SK-N-SH (cell line): ENCODE measurements at places on chromosomes 5 and 9.

GRCh38 chr5:171714851-171715250 is 70.8 kb upstream of the SMIM23 start:
- no peak for DNase-seq

- no peak for DNase-seq
Observed at GRCh38 chr9:5263351-5264218, 32.4 kb downstream of the INSL4 start.

- no peak for DNase-seq
Observed at GRCh38 chr5:68777135-68777534, 316.7 kb upstream of the SLC30A5 start.

DNA sequence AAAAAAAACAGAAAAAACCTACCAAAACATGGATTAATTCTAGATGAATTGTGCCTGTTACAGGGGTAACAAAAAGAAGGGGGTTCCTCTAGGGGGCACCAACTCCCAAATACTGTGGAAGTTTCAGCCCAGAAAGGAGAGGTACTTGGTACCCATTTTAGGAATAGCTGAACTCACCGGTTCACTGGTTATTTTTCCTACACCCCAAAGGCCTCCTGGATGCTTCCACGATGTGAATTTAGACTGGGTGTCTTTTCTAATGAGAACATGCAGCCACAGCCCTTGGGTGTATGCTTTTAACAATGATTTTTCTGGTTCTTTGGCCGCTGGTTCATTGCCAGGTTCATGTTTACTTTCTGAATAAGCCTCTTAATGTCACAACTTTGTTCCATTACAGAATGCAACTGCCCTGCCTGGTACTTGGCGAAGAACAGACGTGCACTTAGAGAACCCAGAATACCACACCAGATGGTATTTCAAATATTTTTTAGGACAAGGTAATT is 46.7 kb downstream of the GARNL3 start:
- DNase-seq = no peak

GRCh38 chr9:129853614-129854013 is 18.4 kb downstream of the USP20 start:
- no peak for DNase-seq

- DNase-seq = no peak
Observed at GRCh38 chr9:136405481-136405880, 4.9 kb downstream of the ENTR1 start.

GRCh38 chr5:26427281-26427680 is 611.1 kb downstream of the CDH9 start:
- DNase-seq = no peak

DNA sequence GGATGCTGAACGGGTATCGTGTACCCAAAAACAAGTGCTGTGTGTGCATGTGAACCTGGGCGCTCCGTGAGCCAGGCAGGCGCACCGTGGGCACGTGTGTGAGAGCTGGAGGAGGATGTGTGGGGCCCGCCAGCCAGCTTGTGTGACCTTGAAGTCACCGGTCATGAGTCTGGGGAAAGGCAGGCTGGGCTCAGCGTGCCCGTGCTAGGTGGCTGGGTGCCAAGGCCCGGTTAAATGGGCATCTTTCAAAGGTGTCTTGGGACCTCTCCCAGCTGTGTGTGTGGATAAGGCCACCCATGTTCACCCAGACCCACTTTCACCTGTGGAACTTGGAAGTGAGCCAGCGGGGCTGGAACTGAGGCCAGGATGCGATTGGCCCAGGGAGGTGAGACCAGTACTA is 3.4 kb downstream of the KCNT1 start:
- DNase-seq = no peak

- DNase-seq = no peak
Observed at GRCh38 chr5:160458806-160459800, 37.4 kb downstream of the PTTG1 start.

DNA sequence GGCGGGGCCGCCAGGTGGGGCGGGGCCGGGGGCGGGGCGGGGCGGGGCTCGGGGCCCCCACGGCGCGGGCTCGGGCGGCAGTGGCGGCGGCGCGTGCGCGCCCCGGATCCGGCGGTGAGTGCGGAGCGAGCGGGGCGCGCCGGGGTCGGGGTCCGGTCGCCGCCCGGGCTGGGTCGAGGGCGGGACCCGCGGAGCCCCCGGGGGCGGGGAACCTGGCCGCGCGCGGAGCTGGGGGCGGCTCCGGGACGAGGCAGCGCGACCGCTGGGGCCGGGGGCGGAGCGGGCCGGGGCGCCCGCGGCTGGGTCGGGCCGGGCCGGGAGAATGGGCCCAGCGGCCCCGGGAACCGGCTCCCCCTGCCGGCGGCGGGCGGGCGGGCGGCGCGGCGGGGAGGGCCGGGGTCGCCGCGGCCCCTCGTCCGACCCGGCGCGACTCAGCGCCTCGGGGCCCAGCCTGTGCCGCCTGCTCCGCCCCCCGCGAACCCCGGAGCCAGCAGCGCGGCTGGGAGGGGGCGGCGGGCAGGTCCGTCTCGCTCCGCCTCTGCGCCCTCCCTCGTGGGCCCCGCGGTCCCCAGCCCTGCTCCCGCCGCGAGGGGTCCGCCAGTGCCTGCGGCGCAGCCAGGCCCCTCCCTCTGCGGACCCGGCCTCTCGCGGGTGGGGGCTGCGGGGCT is 3.1 kb downstream of the EGFL7 start:
- DNase-seq = peak; percentile 95

DNA sequence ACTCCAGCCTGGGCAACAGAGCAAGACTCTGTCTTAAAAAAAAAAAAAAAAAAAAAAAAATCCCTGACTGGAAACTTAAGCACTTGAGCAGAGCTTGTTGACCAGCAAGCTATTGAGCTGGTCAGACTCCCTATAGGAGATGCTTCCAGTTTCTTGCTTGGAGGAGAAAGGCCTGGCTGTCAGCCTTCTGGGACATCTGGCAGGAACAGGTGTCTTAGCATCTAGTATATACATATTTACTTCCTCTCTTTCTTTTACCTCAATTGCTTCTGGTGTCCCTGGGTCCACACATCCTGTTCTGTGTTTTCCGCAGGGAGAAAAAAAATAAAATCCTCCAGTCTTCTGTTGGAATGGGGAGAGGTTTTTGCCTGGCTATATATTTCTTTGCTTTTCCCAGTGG is 60.1 kb downstream of the PRKACG start:
- no peak for DNase-seq

GRCh38 chr5:11483630-11484029 is 420.6 kb downstream of the CTNND2 start:
- no peak for DNase-seq

DNA sequence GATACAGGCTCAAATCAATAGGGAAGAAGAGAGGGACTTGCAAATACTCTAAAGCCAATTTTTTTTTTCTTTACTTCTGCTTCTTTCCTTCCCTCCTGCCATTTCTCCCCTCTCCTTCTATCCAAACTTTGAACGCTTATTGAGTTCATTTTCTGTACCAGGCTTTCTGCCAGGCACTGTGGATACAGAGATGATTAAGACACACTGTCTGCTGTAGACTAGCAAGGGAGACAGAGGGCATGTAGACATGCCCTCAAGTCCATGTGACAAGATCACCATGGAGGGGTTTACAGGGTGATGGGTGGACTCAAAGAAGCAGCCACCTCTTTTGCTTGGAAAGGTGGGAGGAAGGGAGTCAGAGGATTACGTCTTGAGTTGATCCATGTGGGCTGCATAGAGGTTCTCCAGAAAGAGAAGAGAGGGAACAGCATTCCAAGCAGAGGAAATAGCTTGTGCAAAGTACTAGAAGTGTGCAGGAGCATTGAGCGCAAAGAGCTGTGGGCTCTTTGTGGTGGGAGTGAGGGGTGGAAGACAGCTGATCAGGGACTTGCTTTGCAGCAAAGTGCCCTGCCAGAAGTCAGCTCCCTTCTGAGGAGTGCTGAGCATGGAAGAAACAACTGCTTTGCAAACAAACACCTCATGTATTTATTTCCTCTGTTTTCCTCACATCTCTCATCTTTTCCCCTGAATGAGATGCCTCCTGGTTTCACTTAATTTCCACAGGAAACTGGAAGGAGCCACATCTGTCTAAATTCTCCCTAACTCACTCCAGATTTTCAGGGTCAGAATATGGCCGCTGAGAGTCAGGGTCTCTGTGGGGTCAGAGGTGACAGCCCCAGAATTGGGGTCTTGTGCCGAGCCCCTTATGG is 64.4 kb upstream of the COL15A1 start:
- no peak for DNase-seq

GRCh38 chr5:109027983-109028607 is 280.4 kb downstream of the FER start:
- no peak for DNase-seq

GRCh38 chr9:8229226-8229625 is 429.6 kb upstream of the DMAC1 start:
- no peak for DNase-seq

DNA sequence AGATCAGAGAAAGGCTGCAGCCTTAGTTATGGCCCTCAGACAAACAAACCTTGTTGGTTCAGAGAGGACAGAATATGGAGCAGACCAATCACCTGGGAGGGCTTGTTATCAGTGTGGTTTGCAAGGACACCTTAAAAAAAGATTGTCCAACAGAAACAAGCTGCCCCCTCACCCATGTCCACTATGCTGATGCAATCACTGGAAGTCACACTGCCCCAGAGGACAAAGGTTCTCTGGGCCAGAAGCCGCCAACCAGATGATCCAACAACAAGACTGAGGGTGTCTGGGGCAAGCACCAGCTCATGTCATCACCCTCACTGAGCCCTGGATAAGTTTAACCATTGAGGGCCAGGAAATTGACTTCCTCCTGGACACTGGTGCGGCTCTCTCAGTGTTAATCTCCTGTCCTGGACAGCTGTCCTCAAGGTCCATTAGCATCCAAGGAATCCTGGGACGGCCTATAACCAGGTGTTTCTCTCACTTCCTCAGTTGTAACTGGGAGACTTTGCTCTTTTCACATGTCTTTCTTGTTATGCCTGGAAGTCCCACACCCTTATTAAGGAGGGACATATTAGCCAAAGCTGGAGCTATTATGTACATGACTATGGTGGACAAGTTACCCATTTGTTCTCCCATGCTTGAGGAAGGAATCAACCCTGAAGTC is 36.9 kb upstream of the TBCA start:
- no peak for DNase-seq
